ENCODE measurements at places on chromosomes 1 and 21. TPM values are rescaled to one million over a fixed set of nuclear protein-coding genes. Genes with fewer than 3 reads are reported as not detected.

The SNIP1 gene
- total RNA-seq = 19.6 TPM

The ERICH3 gene
- not detected for total RNA-seq

The GJB5 gene
- total RNA-seq = not detected

The EXTL2 gene
- total RNA-seq = 30.7 TPM

The KIF17 gene
- 0.72 TPM for total RNA-seq

The MAP3K21 gene
- 0.95 TPM for total RNA-seq

The TMEM51 gene
- 13.7 TPM for total RNA-seq

The PHACTR4 gene
- 61.0 TPM for total RNA-seq

The LAMTOR2 gene
- total RNA-seq = 80.3 TPM

- DNase-seq = peak; percentile 25
Measured at GRCh38 chr1:38005195-38006007, at the start of gene FHL3. FHL3 (minus strand) TSS chr1:38005514; CDS start chr1:37999412, 6,102 bp downstream.

GRCh38 chr1:45001011-45001481 lies 10.1 kb downstream of the HECTD3 start:
- DNase-seq = no peak

DNA sequence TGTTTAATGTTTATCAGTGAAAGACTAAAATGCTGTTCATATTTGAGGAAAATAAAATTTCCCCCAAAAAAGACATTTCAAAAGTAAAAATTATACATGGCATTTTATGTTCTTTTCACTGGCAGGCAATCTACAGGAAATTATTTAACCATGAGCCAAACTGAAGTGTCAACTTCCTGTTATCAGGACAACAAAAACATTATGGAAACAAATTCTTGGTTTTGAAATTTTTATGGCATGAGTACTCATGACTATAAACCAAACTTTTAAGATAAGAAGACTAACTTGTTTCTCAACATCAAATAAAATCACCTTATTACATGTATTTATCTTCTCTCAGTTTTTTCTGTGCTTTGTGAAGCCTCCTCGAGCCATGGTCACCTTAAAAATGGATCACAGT lies 698.6 kb downstream of the LTN1 start:
- peak; percentile 57 for DNase-seq

- peak; percentile 27 for DNase-seq
Measured at GRCh38 chr1:206864939-206865671, at the start of gene IL20. IL20 (plus strand) TSS chr1:206865623; CDS start chr1:206865853, 230 bp downstream.

DNA sequence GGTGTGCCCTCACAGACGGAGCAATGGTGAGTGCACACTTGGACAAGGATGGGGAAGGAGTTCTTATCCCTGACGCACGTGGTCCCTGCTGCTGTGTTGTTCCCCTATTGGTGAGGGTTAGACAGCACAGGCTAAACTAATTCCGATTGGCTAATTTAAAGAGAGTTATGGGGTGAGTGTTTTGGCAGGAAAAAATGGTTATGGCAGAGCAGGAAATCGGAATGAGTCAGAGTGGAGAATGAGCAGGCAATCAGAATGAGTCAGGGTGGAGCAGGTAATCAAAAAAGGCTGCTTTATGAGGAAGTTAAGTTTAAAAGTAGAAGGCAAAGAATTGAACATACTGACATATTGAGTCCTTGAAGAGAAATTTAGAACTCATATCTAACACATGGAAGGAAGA lies 100.5 kb downstream of the NGF start:
- DNase-seq = no peak

DNA sequence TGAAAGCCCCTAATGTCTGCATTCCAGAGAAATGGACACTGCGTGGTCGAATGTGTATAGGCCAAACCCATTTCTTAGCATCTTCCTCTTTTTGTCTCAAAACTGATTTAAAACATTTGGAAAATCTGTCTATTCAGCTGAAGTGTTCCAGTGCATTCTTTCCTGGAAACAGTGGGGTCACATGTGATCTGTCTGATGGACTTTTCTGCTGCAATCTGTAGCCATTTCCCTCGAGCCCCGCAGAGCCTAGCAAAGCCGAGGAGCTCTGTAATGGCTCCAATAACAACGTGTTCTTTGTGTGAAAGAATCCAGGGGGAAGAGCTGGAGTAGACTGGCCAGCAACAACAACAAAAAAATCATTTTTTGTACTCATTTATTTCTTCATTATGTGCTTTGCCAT lies 329.3 kb downstream of the BARHL2 start:
- DNase-seq = no peak

DNA sequence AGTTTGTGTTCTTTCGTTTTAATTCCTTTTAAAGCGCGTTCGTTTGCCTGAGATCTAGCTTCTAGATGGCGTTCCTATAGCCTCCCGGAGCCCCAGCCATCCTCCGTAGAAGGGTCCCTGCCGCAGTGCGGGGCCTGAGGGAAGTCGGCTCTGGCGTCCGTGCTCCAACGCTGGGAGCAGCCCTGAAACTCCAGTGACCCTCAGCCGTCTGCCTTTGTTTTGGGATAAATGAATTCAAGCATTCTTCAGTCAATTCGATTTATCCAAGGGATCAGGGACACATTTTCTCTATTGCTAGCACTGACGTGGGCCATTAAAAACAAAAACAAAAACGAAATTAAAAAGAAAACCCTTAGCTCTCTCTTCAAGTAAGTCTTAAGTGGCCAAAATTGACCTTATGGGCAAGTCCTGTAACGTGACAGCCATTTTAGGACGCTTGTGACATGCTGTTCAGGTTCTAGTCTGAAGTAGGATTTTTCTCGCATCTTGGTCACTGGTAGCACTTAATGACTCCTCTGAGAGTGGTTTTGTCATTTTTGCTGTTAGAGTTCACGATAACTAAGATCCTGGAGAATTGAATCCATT lies 742 bp upstream of the HSPA13 start:
- DNase-seq = no peak

- no peak for DNase-seq
Measured at GRCh38 chr1:67755160-67755559, 70.2 kb downstream of the GADD45A start.

DNA sequence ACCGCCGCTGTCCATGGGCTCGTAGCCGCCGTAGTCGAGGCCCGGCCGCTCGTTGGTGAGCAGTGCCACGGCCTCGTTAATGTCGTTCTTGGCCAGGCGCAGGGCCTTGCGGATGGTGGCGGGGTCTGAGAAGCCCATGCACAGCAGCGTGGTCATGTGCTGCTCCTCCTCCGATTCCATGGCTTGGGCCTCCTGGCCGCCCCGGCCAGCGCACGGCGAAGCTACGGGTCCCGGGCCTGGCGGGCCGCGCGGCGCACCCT lies 300 bp downstream of the USP24 start:
- DNase-seq = peak; percentile 49

GRCh38 chr1:244077473-244078220 lies 26.6 kb downstream of the ZBTB18 start:
- no peak for DNase-seq

DNA sequence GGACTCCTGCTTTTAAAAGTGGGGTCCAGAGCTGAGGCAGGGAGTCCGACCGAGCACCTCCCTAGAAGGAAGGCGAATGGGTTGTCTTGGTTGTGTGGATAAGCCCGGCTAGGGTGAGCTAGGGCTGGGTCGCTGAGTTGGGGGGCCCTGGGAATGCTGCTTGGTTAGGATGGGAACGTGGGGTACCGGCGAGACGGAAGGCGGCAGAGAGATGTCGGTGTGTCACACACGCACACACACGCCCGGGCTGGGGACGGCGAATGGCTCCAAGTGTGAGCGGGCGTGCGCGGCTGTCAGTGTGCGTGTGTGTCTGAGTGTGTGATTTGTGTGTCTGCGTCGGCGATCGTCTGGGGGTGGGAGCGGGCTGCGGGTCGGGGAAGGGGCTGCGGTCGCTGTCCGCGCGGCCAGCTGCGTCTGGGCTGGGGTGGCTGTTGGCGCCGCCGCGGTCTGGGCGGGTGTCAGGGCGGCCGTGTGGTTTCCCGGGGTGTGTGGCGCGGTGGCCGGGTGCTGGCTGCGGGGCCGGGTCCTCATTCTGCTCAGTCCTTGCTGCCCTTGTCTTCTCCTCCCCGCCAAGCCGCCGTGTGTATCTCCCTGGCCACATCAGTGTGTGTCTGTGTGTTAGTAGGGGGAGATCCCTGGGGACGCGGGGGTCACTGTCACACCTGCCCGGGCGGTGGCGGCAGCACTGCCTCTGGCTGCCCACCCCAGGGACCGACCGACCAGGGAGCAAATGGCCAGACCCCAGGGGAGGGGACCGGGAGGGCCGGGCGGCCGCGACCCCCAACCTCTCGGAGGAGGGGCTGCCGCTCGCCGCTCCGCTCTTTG lies 1.1 kb downstream of the EFNA3 start:
- DNase-seq = no peak

DNA sequence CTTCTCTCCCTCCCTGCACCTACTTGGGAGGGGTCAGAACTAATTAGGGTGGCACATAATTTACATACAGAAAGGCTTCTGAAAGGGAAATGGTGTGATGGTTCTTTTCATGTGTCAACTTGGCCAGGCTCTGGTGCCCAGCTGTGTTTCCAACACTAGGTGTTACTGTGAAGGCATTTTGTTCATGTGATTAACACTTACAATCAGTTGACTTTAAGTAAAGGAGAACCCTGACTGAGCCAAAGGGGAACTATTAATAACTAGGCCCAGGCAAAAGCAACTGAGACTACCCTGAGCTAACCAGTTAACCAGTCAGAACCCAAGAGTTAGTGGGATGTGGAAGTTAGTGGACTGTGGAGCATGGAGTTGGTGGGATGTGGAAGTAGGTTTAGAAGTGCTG lies 114.9 kb downstream of the SEC16B start:
- DNase-seq = no peak

GRCh38 chr1:112540226-112540794 lies 31.5 kb downstream of the WNT2B start:
- DNase-seq = no peak

DNA sequence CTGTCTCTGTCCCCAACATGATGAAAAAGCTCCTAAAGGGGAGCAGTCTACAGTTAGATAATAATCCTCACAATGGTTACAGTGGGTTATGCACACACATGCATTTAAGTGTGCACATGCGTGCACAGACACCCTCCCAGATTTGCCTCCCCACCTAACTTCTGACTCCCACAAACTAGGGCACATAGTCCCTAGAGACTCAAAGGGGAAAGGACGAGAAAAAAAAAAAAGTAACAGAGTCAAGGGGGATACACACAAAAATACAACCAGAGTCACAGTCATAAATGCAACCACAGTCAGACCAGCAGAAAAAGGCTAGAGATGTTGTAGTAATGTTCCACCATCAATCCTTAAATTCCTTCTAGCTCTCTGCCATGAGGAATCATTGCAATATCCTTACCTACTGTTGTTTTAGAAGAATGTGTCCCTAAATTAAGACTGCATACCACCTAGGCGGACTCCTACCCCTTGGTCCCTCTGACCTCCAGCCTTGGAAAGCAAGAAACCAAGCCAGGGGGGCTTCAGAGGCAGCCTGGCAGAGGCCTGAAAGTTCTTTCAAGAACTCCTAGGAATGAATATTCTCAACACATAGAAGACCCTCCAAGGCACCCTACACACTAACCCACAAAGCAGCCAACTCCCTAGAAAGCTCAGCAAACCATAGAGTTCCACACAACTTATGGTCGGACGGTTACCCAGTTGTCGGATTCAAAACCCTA lies 1.3 kb downstream of the CRTC2 start:
- no peak for DNase-seq

- peak; percentile 84 for DNase-seq
Measured at GRCh38 chr1:201937624-201938213, 8.6 kb downstream of the LMOD1 start.

DNA sequence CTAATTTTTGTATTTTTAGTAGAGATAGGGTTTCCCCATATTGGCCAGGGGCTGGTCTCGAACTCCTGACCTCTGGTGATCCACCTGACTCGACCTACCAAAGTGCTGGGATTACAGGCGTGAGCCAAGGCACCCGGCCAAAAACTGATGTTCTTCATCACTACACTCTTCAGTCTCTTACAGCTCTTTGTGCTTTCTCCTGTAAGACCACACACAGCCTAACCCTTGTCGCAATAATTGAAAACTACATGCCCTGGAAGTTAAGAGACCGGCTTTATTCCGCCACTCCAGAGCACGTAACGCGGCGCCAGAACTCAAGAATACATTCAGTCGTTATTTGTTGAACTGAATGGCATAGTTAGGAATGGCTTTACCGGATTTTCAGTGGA lies 552 bp downstream of the GPATCH4 start:
- no peak for DNase-seq

DNA sequence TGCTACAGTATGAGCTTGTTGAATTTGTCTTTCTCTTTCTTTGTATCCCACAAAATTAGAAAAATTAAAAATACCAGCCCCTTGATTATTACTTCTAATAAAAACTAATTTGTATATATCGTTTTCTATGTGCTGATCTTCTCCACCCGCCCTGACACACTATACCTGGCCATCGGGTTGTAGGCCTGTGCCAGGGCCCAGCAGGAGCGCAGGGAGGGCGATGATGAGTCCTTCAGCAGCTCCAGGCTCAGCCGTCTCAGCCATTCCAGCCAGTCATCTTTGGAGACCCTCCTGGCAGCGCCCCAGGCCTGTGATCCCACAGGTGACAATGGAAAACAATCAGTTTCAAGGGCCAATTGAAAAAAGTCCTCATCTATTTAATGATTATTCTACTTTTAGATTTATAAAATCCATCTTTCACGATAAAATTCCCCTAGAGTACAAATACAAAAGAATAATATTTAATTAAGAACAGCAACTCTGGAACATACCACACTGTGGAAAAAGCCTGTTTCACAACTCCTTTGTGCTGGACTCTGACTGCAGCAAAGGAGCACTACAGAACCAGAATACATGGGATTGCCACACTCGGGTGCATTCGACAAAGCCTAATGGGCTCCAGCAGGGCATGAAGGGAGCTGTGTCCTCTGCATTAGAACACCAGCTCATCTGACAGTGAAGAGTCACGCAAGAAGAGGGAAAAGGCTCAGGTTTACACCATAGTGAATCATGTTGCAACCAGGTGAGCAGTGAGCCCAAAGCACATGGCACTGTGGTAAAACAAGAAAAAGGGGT lies 15.4 kb downstream of the ANGPTL7 start:
- DNase-seq = no peak

- DNase-seq = no peak
Measured at GRCh38 chr1:211037095-211037494, 96.9 kb downstream of the KCNH1 start.

- DNase-seq = no peak
Measured at GRCh38 chr1:84724128-84724860, 34.0 kb upstream of the SSX2IP start.

DNA sequence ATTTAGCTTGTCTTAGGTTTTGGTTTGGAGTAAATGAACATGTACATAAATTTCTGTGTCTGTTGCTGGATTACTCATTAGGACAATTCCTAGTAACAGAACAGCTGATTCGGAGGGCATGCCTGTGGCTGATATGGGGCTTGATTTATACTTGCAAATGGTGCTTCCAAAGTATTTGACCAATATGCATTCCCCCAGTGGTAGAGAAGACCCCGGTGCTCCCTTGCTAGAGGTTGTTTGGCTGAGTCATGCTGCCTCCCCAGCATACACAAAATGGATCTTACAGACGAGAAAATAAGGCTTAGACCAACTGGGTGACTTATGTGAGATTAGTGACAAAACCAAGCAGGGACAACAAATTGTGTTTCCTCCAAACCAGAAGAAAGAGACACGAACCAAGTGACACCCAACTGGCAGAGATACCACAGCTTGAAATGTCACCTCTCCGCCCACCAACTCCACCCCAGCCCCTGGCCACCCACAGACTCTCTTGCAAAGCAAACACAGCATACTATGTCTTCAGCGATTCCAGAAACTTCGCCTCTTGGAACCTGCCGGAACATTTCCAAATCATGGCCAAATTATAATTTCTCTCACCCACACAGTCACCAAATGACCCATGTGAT lies 75.9 kb upstream of the ETS2 start:
- no peak for DNase-seq

- DNase-seq = peak; percentile 93
Measured at GRCh38 chr1:178644308-178645120, 80.5 kb upstream of the RALGPS2 start.

- DNase-seq = no peak
Measured at GRCh38 chr1:106780066-106780465, 276.4 kb upstream of the PRMT6 start.
